Activated CD4-positive, alpha-beta T cell treated with anti-CD3 and anti-CD28 coated beads for 1 hour (primary cell): ENCODE measurements at places on chromosomes 13 and 19.
A peak's percentile ranks its signal among the peaks of the same experiment; 100 is the strongest.

DNA sequence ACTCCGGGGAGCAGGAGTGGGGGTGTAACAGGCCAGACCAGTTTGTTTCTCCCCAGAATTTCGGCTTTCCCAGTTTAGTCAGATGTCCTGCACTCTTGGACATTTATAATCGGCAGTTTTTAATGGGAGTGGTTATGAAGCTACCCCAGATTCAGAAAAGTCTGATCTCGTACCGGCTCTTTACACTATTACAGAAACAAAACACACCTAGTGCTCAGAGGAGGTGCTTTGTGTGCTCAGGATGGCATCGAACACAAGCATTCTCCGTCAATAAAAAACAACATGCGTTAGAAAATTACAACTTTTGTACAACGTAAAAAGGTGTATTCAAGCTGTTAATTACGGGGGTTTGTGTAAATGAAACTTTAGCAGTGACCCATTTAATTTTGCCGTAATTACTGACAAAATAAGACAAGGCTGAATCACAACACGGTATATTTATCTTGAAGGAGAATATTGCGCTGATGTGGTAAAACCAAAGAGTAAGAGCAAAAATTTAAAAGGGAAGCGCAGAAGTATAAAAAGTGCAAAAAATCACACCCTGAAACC is 6.6 kb upstream of the SOX1 start:
- DNase-seq: no peak

DNA sequence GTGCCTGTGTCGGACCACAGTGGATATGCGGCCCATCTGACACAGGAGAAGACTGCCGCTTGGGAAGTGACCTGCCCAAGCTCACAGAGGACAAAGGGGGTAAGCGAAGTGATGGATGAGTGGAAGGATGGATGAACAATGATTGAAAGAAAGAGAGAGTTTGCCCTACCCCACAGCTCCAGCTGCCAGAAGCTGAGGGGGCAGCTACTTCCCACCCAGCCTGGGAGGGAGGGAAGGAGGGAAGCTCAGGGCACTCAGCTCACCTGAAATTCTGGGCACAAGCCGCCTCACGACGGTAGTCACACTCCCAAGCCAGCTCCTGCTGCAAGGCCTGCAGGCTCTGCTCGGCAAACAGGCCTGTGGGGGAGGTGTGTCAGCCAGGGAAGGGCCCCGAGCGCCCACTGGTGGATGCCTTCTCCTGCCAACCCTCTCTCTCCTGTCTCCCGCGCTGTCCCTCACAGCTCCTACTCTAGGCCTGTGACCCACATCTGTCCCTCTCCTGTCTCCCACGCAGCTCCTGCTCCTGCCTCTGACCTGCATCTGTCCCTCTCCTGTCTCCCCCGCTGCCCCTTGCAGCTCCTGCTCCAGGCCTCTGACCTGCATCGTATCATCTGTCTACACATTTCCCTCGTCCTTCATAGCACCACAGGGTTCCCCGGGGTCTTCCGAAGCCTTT is 12.0 kb upstream of the NUMBL start:
- DNase-seq: no peak

DNA sequence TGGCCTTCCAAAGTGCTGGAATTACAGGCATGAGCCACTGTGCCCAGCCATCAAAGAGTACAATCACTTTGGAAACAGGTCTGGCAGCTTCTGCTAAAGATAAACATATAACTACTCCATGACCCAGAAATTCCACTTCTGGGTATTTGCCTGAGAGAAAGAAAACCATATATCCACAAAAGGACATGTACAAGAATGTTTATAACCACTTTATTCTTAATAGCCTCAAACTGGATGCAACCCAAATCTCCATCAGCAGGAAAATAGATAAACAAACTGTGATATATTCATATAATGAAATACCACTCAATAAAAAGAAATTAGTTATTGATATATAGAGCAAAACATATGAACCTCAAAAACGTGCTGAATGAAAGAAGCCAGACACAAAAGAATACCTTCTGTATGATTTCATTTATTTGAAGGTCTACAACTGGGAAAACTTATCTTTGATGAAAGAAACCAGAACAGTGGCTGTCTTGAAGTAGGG is 40.5 kb downstream of the TEX26 start:
- DNase-seq: no peak

- peak; percentile 59 for DNase-seq
Observed at GRCh38 chr13:106570299-106570852, 2.4 kb upstream of the ARGLU1 start.

GRCh38 chr13:85068231-85068630 is 731.0 kb downstream of the SLITRK6 start:
- DNase-seq: no peak

- DNase-seq: no peak
Observed at GRCh38 chr19:2511991-2512390, 36.1 kb downstream of the GADD45B start.

- no peak for DNase-seq
Observed at GRCh38 chr19:10685210-10685609, 16.0 kb upstream of the QTRT1 start.

GRCh38 chr13:99868767-99869166 is 102.8 kb downstream of the ZIC5 start:
- no peak for DNase-seq

- no peak for DNase-seq
Observed at GRCh38 chr13:114119196-114119595, 13.2 kb downstream of the RASA3 start.

DNA sequence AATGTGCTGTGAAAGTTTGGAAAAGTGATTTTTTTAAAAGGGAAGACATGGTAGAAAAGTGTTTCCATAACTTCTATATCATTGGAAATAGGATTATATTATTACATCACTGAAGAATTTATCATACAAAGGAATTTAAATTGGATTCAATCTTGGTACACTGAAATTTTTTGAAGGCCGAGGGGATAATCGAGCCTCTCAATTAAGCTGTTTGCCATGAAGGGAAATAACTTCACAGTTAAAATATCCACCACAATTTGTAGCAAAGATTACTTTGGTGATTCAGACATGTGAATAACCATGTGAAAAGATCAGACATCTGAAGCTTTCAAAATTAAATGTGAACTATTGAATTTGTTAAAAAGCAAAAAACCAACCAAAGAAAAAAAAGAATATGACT is 215.3 kb downstream of the KLF5 start:
- DNase-seq: no peak

- DNase-seq: no peak
Observed at GRCh38 chr13:113941571-113942191, 32.2 kb downstream of the C13orf46 start.

DNA sequence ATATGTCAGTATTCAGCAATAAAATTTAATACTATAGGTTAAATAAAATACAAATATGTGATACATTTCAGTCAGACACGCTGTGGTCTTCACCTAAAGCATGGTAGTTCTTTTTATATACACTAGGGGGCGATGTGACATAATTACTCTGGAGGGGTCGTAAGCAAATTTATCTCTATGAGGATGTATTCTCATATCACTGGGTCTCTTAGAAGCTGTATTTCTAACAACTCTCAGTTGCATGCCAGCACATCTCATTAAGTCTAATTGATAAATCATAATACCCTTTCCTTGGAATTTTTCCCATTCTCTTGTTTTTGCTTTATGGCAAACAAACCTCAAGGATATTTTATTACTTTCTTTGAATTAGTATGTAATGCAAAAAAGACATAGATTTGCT is 3.9 kb upstream of the PCDH17 start:
- DNase-seq: no peak

DNA sequence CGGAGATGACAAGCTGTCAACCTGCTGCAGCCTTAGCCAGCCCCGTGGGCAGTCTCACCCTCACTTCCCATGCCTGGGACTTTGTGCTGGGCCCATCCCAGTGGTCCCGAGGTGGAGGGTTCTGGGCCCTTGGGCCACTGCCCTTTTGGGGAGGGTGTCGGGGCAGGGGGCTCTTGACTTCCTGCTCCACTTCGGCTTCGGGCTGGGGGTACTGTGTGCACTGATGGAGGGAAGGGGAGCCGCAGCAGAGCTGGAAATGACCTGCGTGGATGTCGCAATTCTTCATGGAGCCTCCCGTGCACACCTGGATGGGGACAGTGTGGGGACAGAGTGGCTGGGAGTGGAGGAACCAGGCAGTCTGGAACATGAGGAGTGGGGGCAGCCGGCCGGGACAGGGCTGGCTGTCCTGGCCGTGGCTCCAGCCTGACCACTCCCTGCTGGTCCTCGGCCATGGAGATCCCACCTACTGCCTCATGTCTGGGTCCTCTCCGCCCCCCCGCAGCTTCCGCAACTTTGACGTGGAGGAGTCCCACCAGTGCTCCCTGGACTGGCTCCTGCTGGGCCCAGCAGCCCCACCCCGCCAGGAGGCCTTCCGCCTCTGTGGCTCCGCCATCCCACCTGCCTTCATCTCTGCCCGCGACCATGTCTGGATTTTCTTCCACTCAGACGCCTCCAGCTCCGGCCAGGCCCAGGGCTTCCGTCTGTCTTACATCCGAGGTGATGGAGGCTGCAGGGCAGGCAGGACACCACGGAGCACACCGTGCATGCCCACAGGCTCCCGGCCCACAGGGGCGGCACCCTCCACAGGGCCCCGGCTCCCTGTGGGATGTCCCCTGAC is 10.2 kb downstream of the LRP3 start:
- DNase-seq: no peak

DNA sequence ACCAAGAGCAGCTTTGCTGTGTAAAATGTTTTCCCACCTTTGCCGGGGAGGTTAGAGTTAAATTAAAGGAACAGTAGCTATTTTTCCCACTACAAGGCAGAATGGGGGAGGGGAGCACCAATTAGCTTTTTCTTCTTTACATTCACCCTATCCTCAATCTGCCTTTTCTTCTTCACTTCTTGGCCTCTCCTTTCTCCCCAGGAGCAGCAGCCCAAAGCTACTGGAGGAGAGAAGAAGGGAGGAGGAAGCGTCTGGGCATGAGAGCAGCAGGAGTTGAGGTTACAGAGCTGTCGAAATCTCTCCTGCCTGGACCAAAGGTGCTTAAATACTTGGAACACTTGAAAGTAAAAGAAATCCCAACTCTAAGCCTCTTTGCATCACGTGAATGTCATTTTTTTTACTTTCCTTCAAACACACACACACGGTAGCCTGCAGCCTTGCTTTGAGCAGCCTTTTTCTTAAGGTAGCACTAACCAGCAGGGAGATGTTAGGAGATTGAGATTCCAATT is 39.0 kb upstream of the WASF3 start:
- no peak for DNase-seq

DNA sequence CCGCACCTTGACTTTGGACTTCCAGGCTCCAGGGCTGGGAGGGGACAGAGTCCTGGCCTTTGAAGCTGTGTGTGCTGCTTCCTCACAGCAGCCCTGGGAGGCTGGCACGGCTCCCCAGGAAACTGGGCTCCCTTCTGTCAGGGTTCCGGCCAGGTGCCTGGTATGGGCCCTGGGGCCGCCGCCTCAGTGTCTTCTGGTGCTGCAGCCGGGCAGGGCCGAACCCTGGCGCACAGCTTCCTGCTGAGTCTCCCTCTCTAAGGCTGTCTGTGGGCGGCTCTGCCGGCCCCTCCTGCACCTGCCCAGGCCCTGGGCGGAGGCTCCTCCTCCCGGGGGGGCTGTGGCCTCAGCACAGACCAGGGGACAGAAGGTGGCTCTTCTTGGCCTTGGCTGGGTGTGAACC is 32.4 kb downstream of the GPX4 start:
- DNase-seq: no peak

GRCh38 chr13:52070929-52071523 is 46.5 kb downstream of the UTP14C start:
- no peak for DNase-seq

GRCh38 chr13:31069808-31070534 is 91.7 kb downstream of the HSPH1 start:
- no peak for DNase-seq

- DNase-seq: no peak
Observed at GRCh38 chr13:109198585-109198984, 569.2 kb downstream of the MYO16 start.

DNA sequence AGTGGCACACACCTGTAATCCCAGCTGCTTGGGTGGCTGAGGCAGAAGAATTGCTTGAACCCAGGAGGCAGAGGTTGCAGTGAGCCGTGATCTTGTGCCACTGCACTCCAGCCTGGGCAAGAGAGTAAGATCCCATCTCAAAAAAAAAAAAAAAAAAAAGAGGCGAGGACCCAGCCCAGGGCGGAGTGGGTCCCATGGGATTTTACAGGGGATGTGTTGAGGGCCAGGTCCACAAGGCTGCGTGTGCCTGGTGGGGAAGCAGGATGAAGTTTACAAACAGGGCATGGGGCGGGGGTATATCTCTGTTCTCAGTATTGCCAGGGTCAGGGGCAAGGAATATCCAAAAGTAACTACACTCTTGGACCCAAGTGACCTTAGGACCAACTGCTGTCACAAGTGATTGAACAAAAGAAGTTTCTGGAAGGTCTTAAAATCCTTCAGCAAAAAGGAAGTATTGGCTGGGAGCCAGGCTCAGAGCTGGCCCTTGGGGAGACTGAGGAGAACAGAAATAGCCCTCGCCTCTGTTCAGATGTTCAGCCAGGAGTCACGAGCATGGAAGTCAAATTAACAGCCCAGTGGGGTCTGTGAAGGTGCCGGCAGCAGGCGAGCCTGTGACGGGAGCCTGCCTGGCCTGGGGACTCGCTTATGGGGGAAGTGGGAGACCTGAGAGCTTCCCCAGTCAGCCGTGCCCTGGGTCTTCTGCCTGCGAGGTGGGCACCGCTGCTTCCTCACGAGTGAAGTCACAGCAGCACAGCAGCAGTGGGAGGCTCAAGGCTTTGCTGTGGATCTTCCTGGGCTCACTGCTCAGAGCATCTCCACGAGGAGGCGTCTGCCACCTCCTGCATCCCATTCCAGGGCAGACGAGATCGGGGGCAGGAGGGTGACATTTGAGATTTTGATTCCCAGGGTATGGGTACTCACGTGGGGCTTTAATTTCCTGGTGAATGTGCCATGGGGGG is 6.4 kb downstream of the MYO9B start:
- no peak for DNase-seq

GRCh38 chr13:32783067-32783466 is 196.8 kb downstream of the PDS5B start:
- no peak for DNase-seq

DNA sequence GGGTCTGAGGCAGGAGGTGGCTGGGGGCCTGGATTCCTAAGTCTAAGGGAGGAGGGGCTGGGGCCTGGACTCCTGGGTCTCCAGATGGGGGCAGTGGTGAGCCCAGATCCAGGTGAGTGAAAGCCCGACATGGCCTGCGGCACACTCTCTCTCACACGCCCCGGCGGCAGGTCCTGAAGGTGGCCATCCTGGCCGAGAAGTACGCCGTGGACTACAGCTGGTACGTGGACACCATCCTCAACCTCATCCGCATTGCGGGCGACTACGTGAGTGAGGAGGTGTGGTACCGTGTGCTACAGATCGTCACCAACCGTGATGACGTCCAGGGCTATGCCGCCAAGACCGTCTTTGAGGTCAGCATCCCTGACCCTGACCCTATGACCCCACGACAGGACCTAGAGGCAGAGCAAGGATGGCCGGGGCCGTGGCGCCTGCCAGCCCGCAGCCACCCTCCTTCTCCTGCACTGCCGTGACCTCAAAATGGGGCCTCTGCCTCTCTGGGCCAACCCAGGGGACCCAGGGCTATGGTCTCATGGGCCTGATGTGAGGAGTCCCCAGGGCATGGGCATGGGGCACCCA is 13.2 kb downstream of the FUZ start:
- no peak for DNase-seq

- peak; percentile 1 for DNase-seq
Observed at GRCh38 chr13:113919761-113920559, 53.9 kb downstream of the C13orf46 start.
